Aorta (tissue), 5 donors: ENCODE measurements at places on chromosomes 4 and X. TPM values are rescaled to one million over a fixed set of nuclear protein-coding genes. Genes with fewer than 3 reads are reported as not detected.
A peak's percentile ranks its signal among the peaks of the same experiment; 100 is the strongest.

LDB2 gene
- 128 TPM for total RNA-seq

- no peaks in the 10 kb centered on the region for H3K36me3 ChIP-seq
- H3K4me3 ChIP-seq, result no peak overlapping the region
- H3K27me3 ChIP-seq, result no peaks in the 10 kb centered on the region
- no peak for DNase-seq
- H3K4me1 ChIP-seq, result no peaks in the 10 kb centered on the region
These were observed 745.3 kb downstream of the RPA4 start for GRCh38 chrX:97628807-97629596.

DNA sequence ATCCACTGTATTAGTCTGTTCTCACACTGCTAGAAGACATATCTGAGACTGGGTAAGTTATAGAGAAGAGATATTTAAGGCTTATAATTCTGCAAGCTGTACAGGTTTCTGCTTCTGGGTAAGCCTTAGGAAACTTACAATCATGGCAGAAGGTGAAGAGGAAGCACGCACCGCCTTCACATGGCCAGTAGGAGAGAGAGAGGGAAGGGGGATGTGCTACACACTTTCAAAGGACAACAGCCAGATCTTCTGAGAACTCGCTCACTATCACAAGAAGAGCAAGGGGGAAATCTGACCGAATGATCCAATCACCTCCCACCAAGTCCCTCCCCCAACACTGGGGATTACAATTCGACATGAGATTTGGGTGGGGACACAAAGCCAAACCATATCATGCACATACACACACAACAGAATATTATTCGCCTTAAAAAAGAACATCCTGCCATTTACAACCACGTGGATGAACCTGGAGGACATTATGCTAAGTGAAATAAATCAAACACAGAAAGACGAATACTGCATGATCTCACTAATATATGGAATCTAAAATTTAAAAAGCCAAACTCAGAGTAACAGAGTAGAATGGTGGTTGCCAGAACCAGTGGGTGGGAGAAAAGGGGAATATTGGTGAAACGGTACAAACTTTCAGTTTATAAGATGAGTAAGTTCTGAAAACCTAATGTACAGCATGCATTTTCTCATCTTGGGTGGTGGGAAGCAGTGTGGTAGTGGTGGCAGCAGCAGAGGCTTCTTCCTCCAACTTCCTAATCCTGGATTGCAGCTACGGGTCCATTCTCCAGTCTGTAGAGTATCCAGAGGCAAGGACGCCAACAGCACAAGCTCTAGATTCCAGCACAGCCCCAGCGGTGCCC is 12.8 kb downstream of the FRYL start:
- H3K4me1 ChIP-seq, result peaks cover 3% of the 10 kb centered on the region
- DNase-seq, result no peak

DNA sequence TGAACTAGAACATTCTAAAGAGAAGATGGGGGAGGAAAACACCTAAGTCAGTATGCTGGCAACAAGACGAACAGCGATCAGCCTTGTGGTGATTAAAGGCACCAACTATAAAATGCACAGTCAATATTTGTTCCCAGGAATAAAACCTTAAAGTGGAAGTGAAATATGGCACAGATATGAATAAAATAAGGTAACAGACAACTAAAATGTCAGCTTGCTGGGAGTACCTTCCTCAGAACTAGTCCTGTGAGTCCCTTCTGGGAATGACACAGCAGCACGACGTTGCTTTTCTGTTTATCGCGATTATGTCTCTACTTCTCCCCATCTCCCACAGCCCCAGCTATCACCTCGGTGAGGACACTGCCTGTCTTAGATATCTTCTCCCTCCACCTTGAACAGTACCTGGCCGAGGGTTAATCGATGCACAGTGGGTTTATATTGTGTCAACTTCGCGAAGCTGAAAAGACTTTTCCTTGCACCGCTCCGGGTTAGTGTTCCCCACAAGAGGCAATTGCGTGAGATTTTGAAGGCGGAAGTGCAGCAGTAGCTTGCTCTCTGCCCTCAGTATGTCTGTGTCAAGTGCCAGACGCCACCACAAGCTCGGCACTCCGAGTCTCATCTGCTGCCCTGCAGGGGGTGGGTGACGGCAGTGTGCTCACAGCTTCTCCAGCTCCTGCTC is 17.4 kb downstream of the MTNR1A start:
- no peak for DNase-seq
- H3K27ac ChIP-seq, result no peak overlapping the region
- H3K4me1 ChIP-seq, result no peaks in the 10 kb centered on the region
- no peaks in the 10 kb centered on the region for H3K27me3 ChIP-seq

ANXA3 gene
- total RNA-seq, result 10.2 TPM

DNA sequence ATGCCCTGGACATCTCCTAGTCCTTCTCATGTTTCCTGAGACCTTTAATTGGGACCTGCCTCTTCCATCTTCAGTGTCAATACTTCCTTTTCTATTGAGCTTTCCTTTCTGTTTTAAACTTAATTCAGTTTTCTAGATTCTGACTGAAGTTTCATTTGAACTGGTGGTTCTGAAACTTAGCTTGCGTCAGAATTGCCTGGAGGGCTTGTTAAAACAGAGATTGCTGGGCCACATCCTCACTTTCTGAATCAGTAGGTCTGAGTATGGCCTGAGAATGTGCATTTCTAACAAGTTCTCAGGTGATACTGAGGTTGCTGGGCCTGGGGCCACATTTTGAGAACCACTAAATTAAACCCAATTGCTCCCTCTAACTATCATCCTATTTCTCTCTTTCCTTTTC is 152.1 kb upstream of the DGKK start:
- H3K27ac ChIP-seq, result no peak overlapping the region
- DNase-seq, result no peak
- H3K27me3 ChIP-seq, result no peaks in the 10 kb centered on the region
- H3K36me3 ChIP-seq, result no peaks in the 10 kb centered on the region
- no peaks in the 10 kb centered on the region for H3K4me1 ChIP-seq
- no peak overlapping the region for H3K4me3 ChIP-seq

GRCh38 chr4:23888421-23889319 is 1.2 kb downstream of the PPARGC1A start:
- DNase-seq, result no peak
- no peaks in the 10 kb centered on the region for H3K4me1 ChIP-seq
- H3K27me3 ChIP-seq, result no peaks in the 10 kb centered on the region
- H3K27ac ChIP-seq, result no peak overlapping the region
- H3K36me3 ChIP-seq, result no peaks in the 10 kb centered on the region
- H3K4me3 ChIP-seq, result peak overlapping the region; percentile 57

GRCh38 chr4:81557306-81557705 is 85.6 kb upstream of the RASGEF1B start:
- H3K36me3 ChIP-seq, result no peaks in the 10 kb centered on the region
- no peak for DNase-seq
- H3K4me1 ChIP-seq, result no peaks in the 10 kb centered on the region

MAMLD1 gene
- total RNA-seq, result 7.9 TPM

RASGEF1B gene
- total RNA-seq, result 19.2 TPM

DNA sequence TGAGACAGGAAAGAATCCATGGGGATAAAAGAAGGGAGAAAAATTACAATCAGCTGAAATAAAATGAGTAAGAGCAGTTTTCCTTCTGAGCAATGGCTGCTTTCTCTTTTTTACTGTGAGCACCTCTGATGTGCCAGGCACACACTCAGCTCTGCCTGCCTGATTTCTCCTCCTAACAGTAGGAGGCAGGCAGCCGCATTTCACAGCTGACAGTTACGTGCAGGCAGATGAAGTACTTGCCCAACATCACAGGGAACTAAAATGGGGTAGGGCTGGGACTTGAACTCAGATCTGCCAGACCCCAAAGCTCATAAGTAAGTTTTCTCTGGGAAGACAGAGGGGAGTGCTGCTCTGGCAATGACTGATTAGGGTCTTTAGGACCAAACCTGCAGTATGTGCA is 54.6 kb downstream of the C4orf50 start:
- H3K27ac ChIP-seq, result no peak overlapping the region
- no peaks in the 10 kb centered on the region for H3K36me3 ChIP-seq
- no peaks in the 10 kb centered on the region for H3K4me1 ChIP-seq
- DNase-seq, result no peak

- H3K36me3 ChIP-seq, result no peaks in the 10 kb centered on the region
- H3K27ac ChIP-seq, result no peak overlapping the region
- no peaks in the 10 kb centered on the region for H3K27me3 ChIP-seq
- H3K4me3 ChIP-seq, result no peak overlapping the region
These were observed 22.6 kb upstream of the PHF8 start for GRCh38 chrX:54066841-54067240.

DNA sequence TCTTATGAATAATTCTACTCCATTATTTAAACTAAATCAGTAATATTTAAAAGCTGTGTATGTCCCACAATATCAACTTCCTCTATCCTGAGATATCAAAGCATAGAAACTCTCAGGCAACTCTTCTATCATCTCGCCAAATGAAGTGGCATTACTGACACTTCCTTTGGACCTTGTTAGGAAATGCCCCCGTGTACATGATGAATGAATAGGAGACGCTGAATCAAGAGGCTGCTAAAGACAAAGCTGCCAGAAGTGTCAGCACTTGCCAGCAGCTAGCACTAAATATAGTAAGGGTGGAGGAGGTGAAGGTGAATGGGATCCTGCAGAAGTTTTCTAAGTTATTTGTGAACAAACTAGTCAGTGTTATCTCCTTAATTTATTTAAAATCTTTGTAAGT is 99.5 kb upstream of the BLTP1 start:
- H3K27ac ChIP-seq, result no peak overlapping the region
- H3K4me1 ChIP-seq, result no peaks in the 10 kb centered on the region
- DNase-seq, result no peak
- no peaks in the 10 kb centered on the region for H3K27me3 ChIP-seq
- H3K36me3 ChIP-seq, result no peaks in the 10 kb centered on the region
- H3K4me3 ChIP-seq, result no peak overlapping the region
